ENCODE measurements at places on chromosomes 3 and 15. TPM values are rescaled to one million over a fixed set of nuclear protein-coding genes. Genes with fewer than 3 reads are reported as not detected.

Gene GCNT3
- 2.2 TPM for total RNA-seq

Gene SNTN
- total RNA-seq = not detected

Gene BOC
- 43.7 TPM for total RNA-seq

Gene EOMES
- total RNA-seq = not detected

Gene PLXNA1
- 16.0 TPM for total RNA-seq

Gene STRC
- total RNA-seq = 1.3 TPM
